Erythroblast (primary cell): ENCODE measurements at places on chromosomes 6 and 20.

GRCh38 chr6:13474360-13474759, 13.0 kb downstream of the GFOD1 start:
- no peak for DNase-seq

- peak; percentile 53 for DNase-seq
Observed at GRCh38 chr20:36572701-36573102, 695 bp upstream of the TGIF2 start.

DNA sequence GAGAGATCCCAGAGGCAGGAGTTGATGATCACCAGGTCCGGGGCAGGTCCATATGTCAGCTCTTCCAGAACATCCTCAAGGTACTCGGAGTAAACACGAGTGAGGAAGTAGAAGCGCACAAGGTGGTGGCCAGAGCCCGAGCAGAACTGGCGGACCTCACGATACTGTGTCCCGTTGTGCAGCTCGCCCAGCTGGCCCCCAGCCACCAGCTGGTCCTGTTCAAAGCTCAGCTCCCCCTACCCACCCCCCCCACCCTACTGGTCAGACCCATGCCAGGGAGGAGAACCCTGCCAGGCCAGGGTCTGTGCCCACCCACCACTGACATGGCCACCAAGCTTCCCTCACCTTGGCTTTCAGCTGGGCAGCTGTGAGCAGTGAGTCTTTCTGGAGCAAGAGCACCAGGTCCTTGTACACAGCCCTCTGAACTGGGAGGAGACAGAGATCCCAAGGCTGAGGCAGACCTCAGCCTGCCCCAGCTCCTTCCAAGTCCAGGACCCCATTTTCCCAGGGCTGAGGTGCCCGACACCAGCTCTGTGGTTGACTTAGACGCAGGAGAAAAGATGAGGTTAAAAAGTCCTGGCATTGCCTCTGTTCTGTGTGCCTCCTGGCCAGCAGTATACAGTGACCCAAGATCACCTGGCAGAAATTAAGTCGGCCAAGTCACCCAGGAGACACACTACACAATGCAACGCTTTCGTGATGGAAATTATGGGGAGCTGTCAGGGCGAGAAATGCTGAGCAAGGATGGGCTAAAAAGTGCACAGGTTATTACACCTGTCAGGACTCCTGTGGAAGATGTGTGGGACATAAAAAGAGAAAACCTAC, 1.4 kb downstream of the PCED1A start:
- no peak for DNase-seq

GRCh38 chr20:16491294-16491905, 81.8 kb downstream of the KIF16B start:
- no peak for DNase-seq

DNA sequence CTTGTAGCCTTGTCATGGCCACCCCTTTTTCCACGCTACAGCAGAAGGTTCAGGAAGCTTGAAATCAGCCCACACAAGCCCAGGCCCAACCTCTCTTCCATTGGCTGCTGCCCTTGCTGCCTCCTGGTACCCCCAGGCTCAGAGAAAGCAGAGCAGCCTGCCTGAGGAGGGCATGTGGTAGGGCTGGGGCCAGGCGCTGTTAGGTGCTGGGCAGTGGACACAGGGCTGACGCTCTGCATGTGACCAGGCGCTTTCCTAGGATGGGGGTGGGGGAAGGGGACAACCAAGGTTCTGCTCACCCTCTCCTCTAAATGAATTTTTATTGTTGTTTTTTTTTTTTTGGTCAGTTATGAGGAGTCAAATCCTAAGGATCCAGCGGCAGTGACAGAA, 36.3 kb upstream of the ID1 start:
- DNase-seq: no peak

DNA sequence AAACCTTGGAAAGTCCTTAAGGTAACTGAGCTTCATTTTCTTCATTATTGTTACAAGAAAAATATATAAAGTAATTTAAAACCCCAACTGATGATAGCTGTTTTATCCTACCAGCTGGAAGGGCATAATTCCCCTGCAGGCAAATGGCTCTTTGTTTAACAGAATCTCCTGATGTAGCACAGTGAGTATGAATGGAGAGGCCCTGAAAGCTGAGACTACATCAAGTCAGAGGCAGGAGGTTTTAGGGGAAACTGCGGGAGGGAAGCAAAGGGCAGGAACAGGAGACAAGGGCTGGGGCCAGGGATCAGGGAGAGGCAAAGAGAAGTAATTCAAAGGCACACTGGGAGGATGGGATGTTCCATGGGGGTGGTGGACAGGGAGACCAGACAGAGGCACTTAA, 119.0 kb upstream of the LRFN2 start:
- no peak for DNase-seq

GRCh38 chr6:57109880-57110279, 19.9 kb downstream of the ZNF451 start:
- DNase-seq: no peak

DNA sequence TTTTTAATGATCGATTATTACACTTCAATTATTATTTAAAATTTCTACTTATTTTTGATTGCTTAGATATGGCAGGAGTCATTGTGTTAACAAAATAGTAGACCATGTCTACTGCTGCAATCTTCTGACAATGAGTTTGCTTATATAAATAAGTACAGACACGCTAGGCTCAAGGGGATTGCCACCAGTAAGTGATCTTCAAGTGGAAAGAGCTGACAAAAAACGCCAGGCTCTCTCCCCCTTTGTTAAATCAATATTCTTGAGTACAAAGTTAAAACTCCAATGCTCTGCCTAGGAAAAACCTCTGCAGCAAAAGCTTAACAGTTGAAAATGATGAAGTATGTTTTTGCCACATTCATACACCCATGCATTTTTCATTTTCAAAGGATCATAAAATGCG, 738.1 kb downstream of the HDGFL1 start:
- DNase-seq: no peak
